ENCODE measurements at places on chromosomes 7 and 10. TPM values are rescaled to one million over a fixed set of nuclear protein-coding genes. Genes with fewer than 3 reads are reported as not detected.

The NXPH1 gene
- total RNA-seq: not detected

The ASAH2B gene
- total RNA-seq: 3.0 TPM

The TMEM254 gene
- 19.4 TPM for total RNA-seq

The TDRD1 gene
- not detected for total RNA-seq

The CNTNAP2 gene
- 1.4 TPM for total RNA-seq

The HERPUD2 gene
- total RNA-seq: 31.8 TPM

The SLC13A4 gene
- 0.81 TPM for total RNA-seq

The CHST15 gene
- total RNA-seq: 73.6 TPM

The SPDYE5 gene
- not detected for total RNA-seq

The CLRN3 gene
- total RNA-seq: not detected

The HMX2 gene
- not detected for total RNA-seq

The MOGAT3 gene
- total RNA-seq: not detected

The SHLD2 gene
- total RNA-seq: 29.3 TPM

The NKX2-3 gene
- not detected for total RNA-seq

Measured in osteocyte (in vitro differentiated cells).